Renal cortical epithelial cell (primary cell): ENCODE measurements at places on chromosomes 5 and 9. TPM values are rescaled to one million over a fixed set of nuclear protein-coding genes. Genes with fewer than 3 reads are reported as not detected.
A peak's percentile ranks its signal among the peaks of the same experiment; 100 is the strongest.

PLEKHG4B gene
- total RNA-seq: 0.15 and 1.6 TPM in 2 replicates

DNA sequence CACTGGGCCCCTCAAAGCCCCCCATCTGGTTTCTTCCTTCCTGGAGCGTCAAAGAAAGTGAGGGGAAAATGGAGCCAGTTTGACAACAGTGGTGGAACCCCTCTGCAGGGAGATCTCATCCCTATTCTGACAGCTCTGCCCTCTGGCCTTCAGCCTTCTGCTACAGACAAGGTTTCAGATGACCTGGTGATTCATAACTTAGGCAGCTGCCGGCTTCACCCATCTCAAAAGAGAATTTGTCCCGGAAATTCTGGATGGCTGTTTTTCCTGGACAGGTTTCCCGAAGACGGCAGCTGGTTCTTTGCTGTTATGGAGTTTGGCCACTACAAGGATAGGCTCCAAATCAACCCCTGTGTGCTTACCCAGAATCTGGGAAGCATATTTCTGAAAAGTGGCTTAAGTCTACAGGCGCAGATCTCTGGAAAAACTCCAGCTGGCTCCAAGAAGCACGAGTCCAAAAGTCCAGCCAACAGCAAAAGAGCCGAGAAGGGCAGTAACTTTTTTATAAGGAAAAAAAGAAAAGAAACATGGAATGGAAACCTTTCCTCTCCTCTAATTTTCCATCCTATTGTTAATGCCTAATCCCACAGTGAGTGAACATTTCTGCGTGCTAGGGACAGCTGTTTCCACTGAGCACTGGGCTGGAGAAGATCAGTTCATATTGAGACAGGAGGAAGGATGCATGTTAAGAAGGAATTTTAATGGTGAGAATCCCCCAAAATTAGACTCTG is 54.5 kb downstream of the ZNF366 start:
- peak; percentile 77 for DNase-seq

DNA sequence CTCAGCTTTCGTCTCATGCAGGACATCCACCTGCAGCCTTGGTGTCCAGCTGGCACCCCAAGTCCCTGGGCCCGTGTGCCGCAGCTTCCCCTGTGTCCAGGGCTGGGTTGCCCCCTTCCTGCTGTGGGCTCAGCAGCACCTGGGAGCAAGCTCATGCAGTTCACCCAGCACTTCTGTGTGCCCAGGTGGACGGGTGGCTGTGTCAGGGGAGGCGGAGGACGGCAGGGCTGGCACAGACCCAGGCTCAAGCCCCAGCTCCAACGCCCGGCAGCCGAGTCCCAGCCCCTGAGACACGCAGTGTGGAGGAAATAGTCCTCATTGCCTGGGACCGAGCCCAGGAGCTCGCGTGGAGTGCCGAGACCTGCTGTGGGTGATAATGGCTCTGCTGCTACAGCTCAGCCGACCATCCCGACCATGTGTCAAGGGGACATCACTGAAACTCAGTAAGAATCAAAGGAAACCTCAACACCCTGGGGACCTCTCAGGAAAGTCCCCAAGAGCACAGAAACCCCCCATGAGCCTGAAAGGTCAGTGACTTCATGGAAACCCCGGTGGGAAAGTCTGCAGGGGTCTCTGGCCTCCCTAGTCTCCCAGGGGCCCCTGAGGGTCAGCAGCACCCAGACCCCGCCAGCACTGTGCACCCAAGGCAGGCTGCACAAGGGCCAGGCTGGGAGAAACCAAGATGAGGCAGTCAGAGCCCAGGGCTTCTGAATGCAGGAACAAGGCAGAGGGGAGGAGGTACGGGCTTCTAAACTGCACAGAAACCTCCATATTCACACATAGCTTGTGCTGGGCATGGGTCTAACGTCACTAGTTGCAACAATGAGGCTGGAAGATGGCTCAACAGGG is 38.8 kb downstream of the LPCAT1 start:
- DNase-seq: no peak

- DNase-seq: peak; percentile 83
Measured at GRCh38 chr9:76403352-76403751, 9.1 kb upstream of the RFK start.

DNA sequence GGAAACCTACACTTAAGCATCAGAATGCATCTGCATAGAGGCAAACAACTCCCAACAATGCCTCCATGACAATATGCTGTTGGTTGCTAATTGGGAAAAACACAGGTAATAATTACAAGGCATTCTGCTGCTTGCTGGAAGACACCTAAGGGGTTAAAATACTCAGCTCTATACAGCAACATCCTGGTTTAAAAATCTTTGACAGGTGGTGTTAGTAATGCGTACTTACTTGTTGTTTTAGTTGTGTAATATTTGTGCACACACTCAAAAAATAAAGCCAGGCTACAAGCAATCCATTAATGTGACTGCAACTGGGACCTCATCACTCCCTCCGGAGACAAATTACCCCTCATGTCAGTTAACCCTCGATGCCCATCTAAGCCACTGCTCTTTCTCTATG is 126.3 kb upstream of the ELL2 start:
- DNase-seq: no peak

FGF1 gene
- 0.15 and 1.7 TPM in 2 replicates for total RNA-seq

EIF4E1B gene
- total RNA-seq: not detected in 2 replicates

DNA sequence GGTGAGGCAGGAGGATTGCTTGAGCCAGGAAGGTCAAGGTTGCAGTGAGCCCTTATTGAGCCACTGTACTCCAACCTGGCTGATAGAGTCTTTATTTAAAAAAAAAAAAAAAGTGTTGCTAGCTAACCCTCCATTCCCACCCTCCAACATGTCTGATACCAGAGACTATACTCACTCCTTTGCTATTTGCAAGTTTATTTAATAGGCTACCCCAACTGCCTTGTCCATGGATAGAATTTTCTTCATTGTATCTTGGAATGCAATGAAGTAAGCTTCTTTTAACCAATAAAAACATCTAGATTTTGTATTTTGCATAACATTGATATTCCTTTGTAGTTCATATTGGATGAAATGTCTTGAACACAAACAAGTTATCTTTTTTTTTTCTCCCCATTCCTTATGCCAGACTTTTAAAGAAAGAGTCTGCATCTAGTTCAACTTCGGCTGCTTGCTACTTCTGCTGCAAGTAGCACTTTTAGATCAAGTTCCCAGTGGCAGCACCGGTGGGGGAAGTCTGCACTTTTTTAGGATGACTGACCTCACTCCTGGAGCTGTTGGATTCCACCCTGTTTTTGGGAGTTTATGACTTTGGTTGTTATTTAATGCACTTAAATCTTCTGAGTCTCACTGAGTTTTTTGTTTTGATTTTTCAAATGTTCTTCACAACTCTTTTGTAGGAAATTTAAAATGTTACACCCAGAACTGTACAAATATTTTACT is 112.5 kb downstream of the UHRF2 start:
- DNase-seq: no peak

OR1J2 gene
- not detected in 2 replicates for total RNA-seq

DNA sequence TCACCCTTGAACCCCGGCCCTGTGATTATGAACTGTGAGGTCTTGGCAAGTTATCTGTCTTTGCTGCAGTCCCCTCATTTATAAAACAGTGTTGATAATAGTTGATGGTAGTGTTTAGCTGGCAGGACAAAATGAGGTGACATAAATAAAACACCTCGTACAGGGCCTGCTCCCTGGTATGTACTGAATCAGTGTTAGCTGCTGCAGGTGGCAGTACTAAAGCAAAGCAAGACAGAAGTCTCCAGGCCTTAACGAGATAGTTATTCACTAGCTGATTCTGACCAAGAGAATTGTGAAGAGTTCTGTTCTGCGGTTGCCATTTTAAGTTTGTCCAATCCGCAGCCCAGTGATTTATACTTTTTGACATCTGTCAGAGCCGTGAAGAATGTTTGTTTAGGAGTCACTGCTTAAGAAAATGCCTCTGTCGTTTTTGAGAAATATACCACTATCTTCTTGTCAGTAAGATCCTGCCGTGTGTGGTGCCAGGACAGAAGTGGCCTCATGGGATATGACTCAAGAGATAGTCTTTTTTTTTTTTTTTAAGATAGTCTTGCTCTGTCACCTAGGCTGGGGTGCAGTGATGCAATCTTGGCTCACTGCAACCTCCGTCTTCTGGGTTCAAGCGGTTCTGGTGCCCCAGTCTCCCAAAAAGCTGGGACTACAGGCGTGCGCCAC is 75.9 kb downstream of the KDM4C start:
- DNase-seq: no peak

DNA sequence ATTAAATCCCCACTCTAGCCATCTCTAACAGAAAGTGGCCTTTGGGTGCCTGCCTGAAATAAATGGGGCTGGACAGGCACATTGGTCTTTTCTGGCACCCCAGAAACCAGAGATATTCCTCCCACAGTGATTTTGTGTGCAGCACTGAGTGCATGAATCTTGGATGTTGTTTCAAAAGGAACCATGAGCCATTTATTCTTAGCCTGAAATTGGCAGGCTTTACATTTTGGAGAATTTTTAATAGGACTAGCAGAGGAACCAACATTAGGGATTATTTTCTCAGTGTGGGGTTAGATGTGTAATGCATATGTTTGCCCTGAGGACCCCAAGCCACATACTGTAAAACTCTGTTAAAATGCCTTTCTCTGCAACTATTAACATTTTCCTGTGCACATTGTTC is 451.3 kb downstream of the NFIB start:
- DNase-seq: no peak

- no peak for DNase-seq
Measured at GRCh38 chr5:180596668-180597231, 5.5 kb upstream of the SCGB3A1 start.

VLDLR gene
- total RNA-seq: 26.2 and 130 TPM in 2 replicates

IL6ST gene
- 216 and 325 TPM in 2 replicates for total RNA-seq

DNA sequence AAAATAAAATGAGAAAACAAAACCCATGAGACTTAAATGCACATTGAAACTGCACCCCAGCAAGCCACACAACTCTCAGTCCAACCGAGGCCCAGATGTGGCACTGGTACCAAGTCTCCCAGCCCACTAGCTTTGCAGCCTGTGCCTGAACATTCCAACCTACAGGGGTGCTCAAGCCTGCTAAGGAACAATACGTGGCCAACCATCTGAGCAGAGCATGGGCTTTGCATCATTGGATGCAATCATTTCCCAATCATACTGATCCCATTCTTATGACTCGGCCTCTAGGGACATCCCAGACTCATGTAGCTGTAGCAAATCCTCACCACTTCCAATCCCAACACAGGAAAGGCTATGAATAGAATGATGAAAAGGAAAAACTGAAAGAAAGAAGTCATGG is 297.2 kb downstream of the SPOCK1 start:
- DNase-seq: peak; percentile 92

PLCXD3 gene
- under 0.01 and 0.17 TPM in 2 replicates for total RNA-seq

- DNase-seq: no peak
Measured at GRCh38 chr5:126919566-126919965, 110.8 kb downstream of the MARCHF3 start.
